ENCODE measurements at places on chromosomes 16 and 17. TPM values are rescaled to one million over a fixed set of nuclear protein-coding genes. Genes with fewer than 3 reads are reported as not detected.

Gene NETO2
- 7.5 TPM for total RNA-seq

Gene ADAM11
- 0.09 TPM for total RNA-seq

Gene CENPX
- 86.9 TPM for total RNA-seq

Gene SLC35G6
- not detected for total RNA-seq

Gene GINS2
- total RNA-seq = 3.1 TPM

Gene SAMD14
- 3.3 TPM for total RNA-seq

Gene HBQ1
- total RNA-seq = not detected

Gene ALDH3A2
- 107 TPM for total RNA-seq

Gene HSD17B2
- 2.7 TPM for total RNA-seq

Gene GUCY2D
- total RNA-seq = 1.8 TPM

Gene TEKT1
- total RNA-seq = 18.5 TPM

Gene C17orf100
- 2.4 TPM for total RNA-seq

Gene PIRT
- not detected for total RNA-seq

Gene NACA2
- total RNA-seq = not detected

Gene SLC13A2
- total RNA-seq = 0.15 TPM

Gene AURKB
- 3.9 TPM for total RNA-seq

Gene P2RX1
- 4.6 TPM for total RNA-seq

Gene EVPL
- total RNA-seq = 38.4 TPM

Gene ADAT1
- 51.8 TPM for total RNA-seq

Data from lung (tissue), 17 donors.